ENCODE measurements at places on chromosomes 11 and 22. TPM values are rescaled to one million over a fixed set of nuclear protein-coding genes. Genes with fewer than 3 reads are reported as not detected.

Gene KCNK4
- not detected for total RNA-seq

Gene MS4A2
- total RNA-seq = not detected

Gene KLHL35
- 1.5 TPM for total RNA-seq

Gene INS
- total RNA-seq = not detected

Gene ACCS
- 8.3 TPM for total RNA-seq

Gene PHF5A
- total RNA-seq = 62.5 TPM

Gene FGF3
- total RNA-seq = not detected

Gene BTBD18
- not detected for total RNA-seq

Gene RAB38
- total RNA-seq = 1.9 TPM

Gene OSM
- not detected for total RNA-seq

Gene PRG3
- total RNA-seq = not detected

Gene SAMM50
- 28.5 TPM for total RNA-seq

Gene LINC01488
- total RNA-seq = not detected

Gene CFAP300
- not detected for total RNA-seq

Gene PKDREJ
- total RNA-seq = under 0.01 TPM

Gene OR10D3
- total RNA-seq = not detected

Gene FAM180B
- not detected for total RNA-seq

Gene UCP2
- 4.3 TPM for total RNA-seq

Gene SLC15A3
- 13.2 TPM for total RNA-seq

Gene PRR33
- not detected for total RNA-seq

Gene CYTH4
- 0.06 TPM for total RNA-seq

Gene ACTN3
- total RNA-seq = 0.06 TPM

Gene NRXN2
- not detected for total RNA-seq

Gene UBQLNL
- not detected for total RNA-seq

Gene MMP12
- total RNA-seq = not detected

Gene NPTXR
- 0.16 TPM for total RNA-seq

Gene FOSL1
- total RNA-seq = 4.4 TPM

Gene ART1
- not detected for total RNA-seq

Gene APBB1
- total RNA-seq = 38.0 TPM

Gene OR51I1
- total RNA-seq = not detected

Gene ASCL2
- total RNA-seq = not detected

Gene IGLL1
- total RNA-seq = not detected

Gene MUC2
- total RNA-seq = not detected

Gene ELP4
- 18.3 TPM for total RNA-seq

Gene APLP2
- total RNA-seq = 1,316 TPM

Gene TMEM191C
- 0.63 TPM for total RNA-seq

Gene IGSF9B
- not detected for total RNA-seq

Gene YPEL1
- 8.3 TPM for total RNA-seq

Gene MAJIN
- total RNA-seq = not detected

Gene OR5D16
- total RNA-seq = not detected

Gene CRYBB3
- not detected for total RNA-seq

Gene OR52M1
- not detected for total RNA-seq

Gene CCDC81
- 0.32 TPM for total RNA-seq

Gene C11orf86
- not detected for total RNA-seq

Gene GP1BB
- 0.65 TPM for total RNA-seq

Gene GUCY1A2
- total RNA-seq = 0.13 TPM

All from bladder microvascular endothelial cell (primary cell).